Ammon's horn (tissue), 1 donor: ENCODE measurements at places on chromosomes 5 and 9.
A peak's percentile ranks its signal among the peaks of the same experiment; 100 is the strongest.

- DNase-seq: no peak
Measured at GRCh38 chr9:84886866-84887265, 217.3 kb downstream of the NTRK2 start.

- DNase-seq: peak; percentile 50
Measured at GRCh38 chr9:94867281-94867841, 140.9 kb downstream of the AOPEP start.

GRCh38 chr5:111865356-111865755 lies 108.4 kb upstream of the NREP start:
- no peak for DNase-seq

GRCh38 chr9:100352201-100352726 lies 478 bp downstream of the TEX10 start:
- DNase-seq: peak; percentile 18

DNA sequence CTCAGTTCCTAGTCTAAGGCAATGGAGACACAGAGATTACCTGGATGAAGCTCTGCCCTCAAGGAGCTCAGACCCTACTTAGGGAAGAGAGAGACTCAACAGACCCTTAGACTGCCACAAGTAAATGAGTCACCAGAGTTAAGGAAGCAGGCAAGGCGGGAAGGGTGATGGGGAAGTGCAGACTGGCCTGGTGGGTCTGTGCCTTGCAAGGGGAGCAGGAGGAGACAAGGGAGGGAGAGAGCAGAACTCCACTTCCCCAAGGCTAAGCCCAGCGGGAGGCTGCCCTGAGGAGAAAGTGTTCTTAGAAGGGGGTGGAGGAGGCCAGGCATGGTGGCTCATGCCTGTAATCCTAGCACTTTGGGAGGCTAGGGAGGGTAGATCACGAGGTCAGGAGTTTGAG lies 83.7 kb downstream of the HRH2 start:
- DNase-seq: no peak

GRCh38 chr5:172545291-172545801 lies 91.0 kb upstream of the SH3PXD2B start:
- DNase-seq: no peak

GRCh38 chr5:24225051-24225450 lies 419.7 kb downstream of the CDH10 start:
- no peak for DNase-seq

DNA sequence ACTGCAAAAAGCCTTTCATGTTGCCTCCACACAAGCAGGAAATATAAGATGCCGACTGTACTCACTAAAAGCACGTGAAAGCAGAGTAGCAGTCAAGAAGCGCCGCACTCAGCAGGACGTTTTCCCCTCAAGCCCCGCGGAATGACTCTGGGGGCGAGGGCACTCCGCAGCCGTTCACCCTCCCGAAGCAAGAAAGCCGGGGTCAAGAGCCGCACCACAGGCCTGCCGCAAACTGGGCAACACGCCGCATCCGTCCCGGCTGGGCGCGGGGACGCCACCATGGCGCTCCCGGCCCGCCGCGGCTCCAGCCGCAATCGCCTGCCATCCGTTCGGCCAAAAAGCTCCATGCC lies 364 bp downstream of the RPS6 start:
- DNase-seq: no peak

DNA sequence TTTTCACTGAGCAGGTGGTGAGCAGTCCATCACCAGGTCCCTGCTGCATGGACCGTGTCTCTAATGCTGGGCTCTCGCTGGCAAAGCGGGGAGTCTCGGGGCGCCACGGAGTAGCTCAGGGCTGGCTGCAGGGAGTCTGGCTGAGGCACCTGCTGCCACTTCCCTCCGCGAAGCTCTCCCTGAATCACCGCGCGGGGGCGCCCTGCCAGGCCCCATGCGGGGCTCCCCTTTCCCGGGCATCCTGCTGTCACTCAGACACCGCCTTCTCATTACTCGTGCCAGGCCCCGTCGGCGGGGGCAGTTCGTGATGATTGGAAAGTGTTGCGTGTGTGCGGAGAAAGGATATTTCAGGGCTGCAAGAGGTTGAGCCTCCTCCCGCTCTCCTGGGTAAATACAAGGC lies 335.8 kb downstream of the IRX2 start:
- DNase-seq: no peak
